CD4-positive, alpha-beta T cell (primary cell): ENCODE measurements at places on chromosomes 2 and 18.

GRCh38 chr18:805008-805754 is 6.9 kb downstream of the YES1 start:
- no peak for DNase-seq

DNA sequence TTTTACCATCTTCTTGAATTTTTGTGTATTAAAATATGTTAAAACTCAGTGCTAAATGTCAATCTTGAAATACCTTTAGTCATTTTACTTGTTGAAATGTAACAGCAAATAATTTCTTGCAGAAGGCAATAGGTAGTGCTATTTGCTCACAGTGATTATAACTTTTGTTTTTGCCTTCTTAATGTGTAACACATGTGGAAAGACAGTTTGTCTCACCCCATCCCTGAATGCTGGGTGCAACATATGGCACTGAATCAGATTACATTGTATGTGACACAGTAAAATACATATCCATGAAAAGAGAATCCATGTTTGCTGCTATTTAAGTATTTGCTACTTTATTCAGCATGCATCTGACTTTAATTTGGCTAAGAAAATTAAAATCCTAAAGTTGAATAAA is 35.3 kb downstream of the FRZB start:
- no peak for DNase-seq

- peak; percentile 18 for DNase-seq
Measured at GRCh38 chr2:3222636-3223035, 155.0 kb downstream of the EIPR1 start.

DNA sequence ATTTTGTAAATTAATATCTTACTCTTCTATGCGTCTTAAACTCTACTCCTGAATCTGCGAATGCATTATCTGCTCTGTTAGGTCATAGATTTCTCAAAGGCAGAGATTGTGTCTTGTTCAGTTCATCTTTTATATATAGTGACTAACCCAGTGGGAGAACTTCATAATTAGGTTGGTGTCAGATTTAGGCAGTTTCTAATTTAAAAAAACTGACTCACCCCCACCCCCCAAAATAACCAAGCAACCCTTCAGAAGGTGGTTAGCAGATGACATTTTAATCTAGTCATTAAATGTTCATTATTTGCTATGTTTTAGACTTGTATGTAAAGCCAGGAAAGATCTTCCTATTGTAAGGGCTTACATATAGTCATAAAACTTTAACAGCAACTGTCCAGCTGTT is 10.4 kb downstream of the SERPINB12 start:
- no peak for DNase-seq

- no peak for DNase-seq
Measured at GRCh38 chr18:9401176-9401575, 66.6 kb downstream of the TWSG1 start.

DNA sequence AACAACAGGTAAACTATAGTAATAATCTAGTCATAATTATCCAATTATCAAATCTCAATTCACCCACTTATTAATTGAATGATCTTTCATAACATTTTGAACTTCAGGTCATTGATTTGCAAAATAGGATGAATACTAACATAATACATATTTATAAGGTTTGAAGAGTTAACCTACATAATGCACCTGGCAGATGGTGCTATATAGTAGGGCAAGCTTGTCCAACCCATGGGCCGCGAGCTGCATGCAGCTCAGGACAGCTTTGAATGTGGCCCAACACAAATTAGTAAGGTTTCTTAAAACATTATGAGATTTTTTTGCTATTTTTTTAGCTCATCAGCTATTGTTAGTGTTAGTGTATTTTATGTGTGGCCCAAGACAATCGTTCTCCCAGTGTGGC is 815.8 kb upstream of the ID2 start:
- DNase-seq, result no peak

DNA sequence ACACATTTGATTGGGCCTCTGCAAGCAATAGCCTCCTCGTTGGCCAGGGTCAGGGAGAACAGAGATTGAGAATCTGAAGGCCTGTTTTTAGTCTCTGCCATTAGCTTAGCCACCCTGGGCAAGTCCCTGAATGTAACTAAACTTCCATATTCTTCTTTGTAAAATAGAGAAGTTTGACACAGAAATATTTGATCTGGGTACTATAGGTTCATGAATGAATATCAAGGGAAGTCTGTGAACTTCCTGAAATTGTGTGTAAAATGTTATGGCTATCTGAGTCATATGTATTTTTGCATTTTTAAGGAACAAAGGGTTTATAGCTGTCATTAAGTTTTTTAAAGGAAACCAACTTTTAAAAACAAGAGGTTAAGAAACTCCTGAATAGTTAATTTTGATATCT is 23.2 kb downstream of the RND3 start:
- DNase-seq, result no peak

DNA sequence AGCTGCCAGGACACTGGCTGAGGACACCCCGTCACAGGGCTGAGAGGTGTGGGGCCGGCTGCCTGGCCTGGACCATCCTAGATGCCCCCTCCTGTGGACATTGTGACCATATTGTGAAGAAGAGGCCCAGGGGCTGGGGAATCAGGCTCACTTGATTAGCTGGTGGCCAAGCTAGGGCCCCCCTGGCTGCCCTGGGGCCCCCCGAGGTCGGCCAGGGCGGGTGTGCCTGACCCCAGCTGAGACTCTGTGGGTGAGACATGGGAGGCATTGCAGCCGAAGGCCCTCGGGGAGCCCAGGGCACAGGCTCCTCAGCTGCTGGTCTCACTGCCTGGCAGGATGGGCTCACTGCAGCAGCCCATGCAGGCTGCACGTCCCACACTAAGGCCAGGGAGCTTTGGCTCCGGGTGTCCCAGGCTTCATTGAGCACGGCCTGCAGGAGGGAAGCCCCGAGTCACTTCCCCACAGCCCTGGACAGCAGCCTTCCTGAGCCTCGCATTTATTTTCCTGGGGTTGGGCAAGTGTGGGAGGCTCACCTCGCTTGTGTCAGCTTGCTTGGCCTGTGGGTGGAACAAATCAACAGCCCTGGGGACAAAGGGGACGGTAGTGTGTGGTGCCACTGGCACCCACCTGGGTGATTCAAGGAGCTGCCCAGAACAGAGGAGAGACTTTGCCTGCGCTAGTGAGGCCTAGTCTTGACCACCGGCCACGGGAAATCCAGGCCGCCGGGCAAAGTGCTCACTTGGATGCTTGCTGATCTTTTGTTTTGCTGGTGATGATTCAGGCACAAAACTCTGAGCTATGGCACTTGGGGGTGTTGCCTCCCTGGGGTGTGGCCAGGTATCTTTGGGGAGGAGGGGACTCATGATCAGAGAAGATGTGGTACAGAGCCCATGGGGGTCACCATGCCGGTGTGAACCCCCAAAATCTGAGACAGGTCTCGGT is 1.3 kb downstream of the GAL3ST2 start:
- DNase-seq, result no peak

GRCh38 chr2:938181-939005 is 12.3 kb upstream of the SNTG2 start:
- no peak for DNase-seq

GRCh38 chr2:17710547-17711248 is 42.9 kb downstream of the SMC6 start:
- DNase-seq, result no peak

- no peak for DNase-seq
Measured at GRCh38 chr2:118177318-118177717, 89.0 kb downstream of the INSIG2 start.

- DNase-seq, result no peak
Measured at GRCh38 chr2:29917781-29918180, 3.6 kb downstream of the ALK start.

DNA sequence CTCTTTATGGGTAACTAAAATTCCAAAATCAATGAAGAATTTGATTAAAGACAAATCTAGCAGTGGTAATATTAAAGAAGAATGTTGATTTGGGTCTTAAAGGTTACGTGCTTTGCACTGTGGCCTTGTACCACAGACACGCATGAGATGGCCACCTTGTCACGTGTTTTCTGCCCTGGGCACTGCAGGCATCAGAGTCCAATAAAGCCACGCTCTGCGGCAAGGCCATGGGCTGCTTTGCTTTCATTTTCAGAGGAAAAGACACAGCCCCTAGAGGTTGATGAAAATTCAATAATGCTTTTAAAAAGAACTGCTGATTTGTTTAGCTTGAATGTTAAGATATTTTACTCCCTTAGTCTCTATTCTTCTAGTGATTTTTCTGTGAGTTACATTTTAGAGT is 30.4 kb downstream of the AOX1 start:
- no peak for DNase-seq

DNA sequence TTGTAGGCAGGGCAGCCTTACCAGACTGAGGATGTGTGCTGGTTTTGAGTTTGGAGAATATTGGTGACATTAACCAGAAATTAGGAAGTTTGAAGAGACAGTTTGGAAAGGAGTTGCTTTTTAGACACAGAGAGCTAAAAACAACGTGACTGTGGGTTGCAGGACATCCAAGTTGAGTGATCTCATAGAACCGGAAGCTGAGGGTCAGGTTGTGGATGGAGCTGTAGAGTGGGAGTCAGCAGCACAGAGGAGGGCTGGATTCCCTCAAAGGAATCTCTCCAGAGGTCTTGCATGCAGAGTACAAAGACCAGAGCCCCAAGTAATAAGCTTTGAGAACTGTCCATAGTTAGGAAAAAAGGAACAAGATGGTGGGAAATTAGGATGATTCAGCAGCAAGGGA is 9.3 kb downstream of the MAPRE3 start:
- no peak for DNase-seq

DNA sequence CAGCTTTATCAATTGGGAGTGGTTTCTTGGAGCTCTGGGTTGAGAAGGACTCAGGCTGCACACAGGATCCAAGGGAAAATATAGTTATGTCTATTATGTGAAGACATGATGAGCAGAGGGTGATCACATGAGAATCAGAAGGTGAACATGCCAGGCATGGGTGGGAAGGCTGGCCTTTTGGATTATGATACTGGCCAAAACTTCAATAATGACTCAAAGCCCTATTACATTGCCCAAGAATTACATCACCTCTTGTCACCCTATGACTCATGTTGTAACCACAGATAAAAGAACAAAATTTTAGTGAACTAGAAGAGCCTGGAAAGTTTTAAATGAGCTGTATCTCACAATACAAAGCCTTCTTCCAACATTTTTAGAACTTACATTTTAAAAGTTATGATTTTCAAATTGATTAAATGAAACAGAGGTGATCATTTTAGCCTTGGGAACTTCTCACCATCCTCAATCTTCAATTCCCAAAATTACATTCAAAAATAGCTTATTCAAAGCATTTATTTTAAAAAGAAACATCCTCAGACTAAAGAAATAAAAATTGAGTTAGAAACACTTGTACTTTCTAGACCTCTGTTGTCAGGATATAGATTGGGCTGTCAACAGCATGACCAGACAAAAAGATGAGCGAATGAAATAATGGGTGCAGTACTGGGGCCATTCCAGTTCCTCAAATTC is 428.3 kb downstream of the MBD2 start:
- no peak for DNase-seq

DNA sequence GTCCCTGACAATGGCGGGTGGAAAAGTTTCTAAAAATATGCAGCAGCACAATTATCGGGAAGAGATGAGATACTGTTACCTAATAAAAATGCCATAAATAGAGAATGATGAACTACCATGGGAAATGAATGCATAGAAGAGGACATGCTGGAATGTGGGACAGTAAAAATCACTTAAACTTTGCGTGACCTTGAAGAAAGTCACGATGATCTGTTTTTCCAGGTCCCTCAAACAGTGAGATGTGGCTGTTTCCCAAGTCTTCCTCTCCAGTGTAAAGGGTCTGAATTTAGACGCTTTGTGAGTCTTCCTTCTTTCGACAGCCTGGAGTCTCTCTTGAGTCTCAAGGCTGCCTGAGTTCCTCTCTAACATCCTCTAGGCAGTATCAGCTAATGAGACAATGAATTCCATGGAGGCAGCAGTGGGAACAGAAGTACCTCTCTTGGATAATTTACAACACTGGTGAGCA is 1.4 kb downstream of the CLUL1 start:
- DNase-seq, result no peak

GRCh38 chr2:38465789-38466127 is 88.7 kb upstream of the ATL2 start:
- DNase-seq, result peak; percentile 38

DNA sequence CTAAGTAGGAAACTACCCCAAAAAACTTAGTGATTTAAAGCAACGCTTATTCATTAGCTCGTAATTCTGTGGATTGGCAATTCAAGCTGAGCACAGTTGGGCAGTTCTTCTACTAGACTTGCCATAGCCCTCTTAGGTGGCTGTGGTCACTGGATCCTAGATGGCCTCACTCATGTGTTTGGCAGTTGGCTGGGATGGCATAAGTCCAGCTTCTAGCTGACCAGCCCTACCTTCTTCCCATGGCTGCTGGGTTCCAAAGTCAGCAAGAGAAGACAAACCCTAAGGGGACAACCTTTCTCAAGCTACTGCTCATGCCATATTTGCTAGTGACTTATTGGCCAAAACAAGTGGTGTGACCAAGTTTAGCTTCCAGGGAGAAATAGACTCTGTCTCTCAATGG is 95.3 kb downstream of the COPS8 start:
- no peak for DNase-seq

DNA sequence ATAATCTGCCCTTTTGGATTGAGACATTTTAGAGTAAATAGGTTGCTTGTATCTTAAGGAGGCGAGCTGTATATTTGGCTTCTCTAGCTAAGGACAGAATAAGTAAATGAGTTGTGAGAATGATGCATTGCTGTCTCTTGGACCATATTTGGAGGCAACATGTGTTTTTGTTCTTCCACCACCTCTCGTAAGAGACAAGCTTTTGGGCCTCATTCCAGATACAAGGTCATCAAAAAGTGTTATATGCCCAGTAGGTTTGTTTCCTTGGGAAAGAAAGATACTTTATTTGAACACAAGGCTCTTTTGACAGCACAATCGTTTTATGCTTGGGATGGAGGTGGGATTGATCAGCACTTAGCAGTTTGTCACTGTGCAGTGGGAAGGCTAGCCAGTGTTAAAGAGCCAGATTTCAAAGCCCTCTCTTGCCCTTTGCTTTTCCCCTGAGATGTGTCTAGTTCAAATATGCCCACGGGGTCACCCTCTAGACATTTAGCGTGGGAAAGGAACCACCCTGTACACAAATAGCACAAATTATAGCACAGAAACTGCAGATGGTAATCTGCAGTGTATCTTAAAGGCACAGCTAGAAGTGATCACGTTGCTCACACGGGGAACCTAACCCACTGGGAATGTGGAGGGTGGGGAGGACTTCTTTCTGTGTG is 131.3 kb downstream of the MAP4K4 start:
- DNase-seq, result no peak

- peak; percentile 37 for DNase-seq
Measured at GRCh38 chr18:69968039-69968438, 20.4 kb upstream of the CD226 start.

GRCh38 chr2:197079832-197080555 is 153.5 kb upstream of the PGAP1 start:
- no peak for DNase-seq
